ENCODE measurements at places on chromosomes 4 and X. TPM values are rescaled to one million over a fixed set of nuclear protein-coding genes. Genes with fewer than 3 reads are reported as not detected.

- DNase-seq: no peak
- H3K4me3 ChIP-seq: no peak overlapping the region
- H3K27me3 ChIP-seq: no peaks in the 10 kb centered on the region
- no peak overlapping the region for H3K27ac ChIP-seq
- H3K4me1 ChIP-seq: no peaks in the 10 kb centered on the region
Observed at GRCh38 chr4:142341268-142341667, 504.8 kb downstream of the INPP4B start.

DNA sequence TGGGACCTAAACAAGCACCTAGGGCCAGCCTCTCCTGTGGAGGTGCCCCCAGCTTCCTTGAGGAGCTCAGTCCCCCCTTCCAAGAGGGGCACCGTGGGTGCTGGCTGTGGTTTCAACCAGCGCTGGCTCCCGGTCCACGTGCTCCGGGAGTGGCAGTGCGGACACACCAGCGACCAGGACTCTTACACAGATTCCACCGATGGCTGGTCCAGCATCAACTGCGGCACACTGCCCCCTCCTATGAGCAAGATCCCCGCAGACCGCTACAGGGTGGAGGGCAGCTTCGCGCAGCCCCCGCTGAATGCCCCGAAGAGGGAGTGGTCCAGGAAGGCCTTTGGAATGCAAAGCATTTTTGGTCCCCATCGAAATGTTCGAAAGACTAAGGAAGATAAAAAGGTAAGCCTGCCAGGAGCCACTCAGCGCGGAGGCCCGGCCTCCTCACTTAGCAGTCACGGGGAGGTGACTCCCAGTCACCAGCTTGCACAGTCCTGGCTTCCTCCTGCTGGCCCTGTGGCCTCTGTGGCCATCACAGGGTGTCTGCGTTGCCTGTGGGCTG lies 24.9 kb downstream of the RGS12 start:
- H3K27ac ChIP-seq: no peak overlapping the region
- no peaks in the 10 kb centered on the region for H3K36me3 ChIP-seq

DNA sequence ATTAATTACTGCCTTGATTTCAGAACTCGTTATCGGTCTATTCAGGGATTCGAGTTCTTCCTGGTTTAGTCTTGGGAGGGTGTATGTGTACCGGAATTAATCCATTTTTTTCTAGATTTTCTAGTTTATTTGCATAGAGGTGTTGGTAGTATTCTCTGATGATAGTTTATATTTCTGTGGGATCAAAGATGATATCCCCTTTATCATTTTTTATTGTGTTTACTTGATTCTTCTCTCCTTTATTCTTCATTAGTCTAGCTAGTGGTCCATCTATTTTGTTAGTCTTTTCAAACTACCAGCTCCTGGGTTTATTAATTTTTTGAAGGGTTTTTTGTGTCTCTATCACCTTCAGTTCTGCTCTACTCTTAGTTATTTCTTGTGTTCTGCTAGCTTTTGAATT lies 32.1 kb downstream of the CDX4 start:
- no peak overlapping the region for H3K27ac ChIP-seq
- no peak for DNase-seq
- no peaks in the 10 kb centered on the region for H3K36me3 ChIP-seq
- H3K4me1 ChIP-seq: no peaks in the 10 kb centered on the region

GRCh38 chrX:155514225-155514624 lies 55.8 kb upstream of the F8A3 start:
- no peaks in the 10 kb centered on the region for H3K27me3 ChIP-seq
- H3K4me1 ChIP-seq: no peaks in the 10 kb centered on the region
- no peaks in the 10 kb centered on the region for H3K36me3 ChIP-seq
- H3K27ac ChIP-seq: no peak overlapping the region

- DNase-seq: peak; percentile 3
- no peaks in the 10 kb centered on the region for H3K27me3 ChIP-seq
- peak overlapping the region; percentile 21 for H3K4me3 ChIP-seq
- no peaks in the 10 kb centered on the region for H3K36me3 ChIP-seq
- peaks cover 6% of the 10 kb centered on the region for H3K4me1 ChIP-seq
- no peak overlapping the region for H3K27ac ChIP-seq
Observed at GRCh38 chrX:53281963-53282695, 745 bp upstream of the IQSEC2 start.

- H3K27ac ChIP-seq: no peak overlapping the region
- H3K27me3 ChIP-seq: no peaks in the 10 kb centered on the region
- no peaks in the 10 kb centered on the region for H3K36me3 ChIP-seq
- peaks cover 3% of the 10 kb centered on the region for H3K4me1 ChIP-seq
- H3K4me3 ChIP-seq: no peak overlapping the region
- DNase-seq: no peak
Observed at GRCh38 chr4:54093324-54094240, 6.4 kb upstream of the GSX2 start.

DNA sequence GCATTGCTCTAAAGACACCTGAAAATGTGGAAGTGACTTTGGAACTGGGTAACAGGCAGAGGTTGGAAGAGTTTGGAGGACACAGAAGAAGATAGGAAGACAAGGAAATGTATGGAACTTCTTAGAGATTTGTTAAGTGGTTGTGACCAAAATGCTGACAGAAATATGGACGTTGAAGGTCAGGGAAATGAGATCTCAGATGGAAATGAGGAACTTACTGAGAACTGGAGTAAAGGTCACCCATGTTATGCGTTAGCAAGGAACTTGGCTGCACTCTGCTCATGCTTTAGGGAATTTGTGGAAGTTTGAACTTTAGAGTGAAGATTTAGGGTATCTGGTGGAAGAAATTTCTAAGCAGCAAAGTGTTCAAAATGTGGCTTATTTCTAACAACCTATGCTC lies 99.4 kb downstream of the FAM13A start:
- H3K27ac ChIP-seq: no peak overlapping the region
- no peak overlapping the region for H3K4me3 ChIP-seq
- no peaks in the 10 kb centered on the region for H3K27me3 ChIP-seq
- no peaks in the 10 kb centered on the region for H3K36me3 ChIP-seq
- no peak for DNase-seq

Gene ARAP2
- 25.8 TPM for total RNA-seq

Gene HDAC8
- 52.8 TPM for total RNA-seq

Gene MAMLD1
- total RNA-seq: 2.5 TPM

Gene CLGN
- 0.38 TPM for total RNA-seq

Gene TMSB15C
- total RNA-seq: not detected

Gene MXD4
- total RNA-seq: 37.0 TPM

Measured in PC-9 (cell line).